ENCODE measurements at places on chromosomes 1 and 21. TPM values are rescaled to one million over a fixed set of nuclear protein-coding genes. Genes with fewer than 3 reads are reported as not detected.
A peak's percentile ranks its signal among the peaks of the same experiment; 100 is the strongest.

- H3K27ac ChIP-seq = peak within 1 kb of the TSS; percentile 82
- H3K4me3 ChIP-seq = peak within 1 kb of the TSS; percentile 52
- peaks cover 5% of the 10 kb centered on the region for H3K4me1 ChIP-seq
- no peak for DNase-seq
- H3K27me3 ChIP-seq = peaks cover 10% of the 10 kb centered on the region
Measured at GRCh38 chr1:15153184-15153841, at the start of gene TMEM51. TSS of gene TMEM51 (plus strand) at chr1:15153747. CDS start at chr1:15215088, 61,341 bp downstream.

Gene OLIG2
- 0.21 TPM for total RNA-seq

GRCh38 chr21:37700641-37701202 lies 215.5 kb downstream of the KCNJ6 start:
- H3K4me3 ChIP-seq = no peak overlapping the region
- no peak overlapping the region for H3K27ac ChIP-seq
- DNase-seq = no peak
- H3K27me3 ChIP-seq = no peaks in the 10 kb centered on the region

DNA sequence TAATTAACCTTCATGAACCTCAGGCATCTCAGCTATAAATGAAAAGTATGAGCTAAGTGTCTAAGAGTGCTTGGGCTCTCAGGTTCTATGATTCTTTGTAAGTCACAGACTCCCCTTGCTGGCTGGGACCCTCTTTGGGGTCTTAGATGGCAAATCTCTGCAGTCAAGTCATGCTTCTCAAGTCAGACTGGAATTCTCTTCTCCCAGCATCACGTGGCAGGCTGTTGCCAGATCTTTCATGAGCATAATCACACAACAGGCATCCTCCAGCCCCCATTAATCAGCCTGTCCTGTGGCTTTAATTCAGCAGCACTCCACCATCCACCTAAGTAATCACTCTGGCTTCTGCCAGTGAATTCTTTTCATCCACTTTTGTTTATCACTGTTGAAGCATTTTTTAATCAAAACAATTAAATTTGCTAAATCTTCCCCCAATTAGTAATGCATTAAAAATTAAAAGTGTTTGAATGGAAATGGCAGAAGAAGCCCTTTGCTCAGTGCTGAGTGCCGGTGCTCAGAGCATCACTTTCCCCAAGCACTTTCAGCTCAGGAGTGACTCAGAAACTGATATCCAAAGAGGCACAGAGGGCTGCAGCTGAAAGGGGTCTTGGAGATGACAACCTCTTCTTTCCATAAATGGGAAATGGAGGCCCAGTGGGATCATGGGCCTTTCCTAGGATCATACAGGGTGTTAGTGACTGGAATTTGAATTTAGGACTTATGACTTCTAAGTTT lies 50.2 kb downstream of the C8A start:
- H3K36me3 ChIP-seq = no peaks in the 10 kb centered on the region
- DNase-seq = no peak
- no peaks in the 10 kb centered on the region for H3K4me1 ChIP-seq
- no peaks in the 10 kb centered on the region for H3K27me3 ChIP-seq
- H3K27ac ChIP-seq = no peak overlapping the region
- no peak overlapping the region for H3K4me3 ChIP-seq

- no peaks in the 10 kb centered on the region for H3K36me3 ChIP-seq
- H3K4me1 ChIP-seq = no peaks in the 10 kb centered on the region
- no peak overlapping the region for H3K27ac ChIP-seq
- no peak overlapping the region for H3K4me3 ChIP-seq
- DNase-seq = no peak
Measured at GRCh38 chr1:219422811-219423598, 189.9 kb downstream of the ZC3H11B start.

DNA sequence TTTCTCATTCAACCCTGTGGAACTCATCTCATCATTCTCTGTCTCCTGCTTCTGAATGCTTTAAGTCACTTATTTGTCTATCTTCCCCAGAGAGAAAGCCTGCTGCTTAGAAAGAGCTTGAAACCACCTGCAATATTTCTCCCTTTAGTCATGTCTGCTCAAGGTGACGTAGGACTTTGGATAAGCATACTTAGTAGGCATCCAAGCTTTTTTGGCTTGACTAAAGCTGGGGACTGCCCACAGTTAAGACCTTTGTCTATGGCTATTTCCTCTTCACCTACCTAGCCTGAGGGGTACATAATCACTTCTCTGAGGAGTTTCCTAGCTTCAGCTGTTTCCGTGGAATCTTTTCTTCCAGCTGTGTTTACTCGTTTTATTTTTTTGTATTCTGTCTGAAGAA lies 665.8 kb upstream of the CAMK1G start:
- DNase-seq = no peak
- no peak overlapping the region for H3K27ac ChIP-seq
- H3K4me1 ChIP-seq = no peaks in the 10 kb centered on the region
- H3K4me3 ChIP-seq = no peak overlapping the region
- H3K36me3 ChIP-seq = no peaks in the 10 kb centered on the region
- no peaks in the 10 kb centered on the region for H3K27me3 ChIP-seq

- no peaks in the 10 kb centered on the region for H3K36me3 ChIP-seq
- H3K4me1 ChIP-seq = peaks cover 6% of the 10 kb centered on the region
- no peak overlapping the region for H3K4me3 ChIP-seq
- DNase-seq = no peak
Measured at GRCh38 chr1:42962641-42963377, 4.1 kb upstream of the SLC2A1 start.

DNA sequence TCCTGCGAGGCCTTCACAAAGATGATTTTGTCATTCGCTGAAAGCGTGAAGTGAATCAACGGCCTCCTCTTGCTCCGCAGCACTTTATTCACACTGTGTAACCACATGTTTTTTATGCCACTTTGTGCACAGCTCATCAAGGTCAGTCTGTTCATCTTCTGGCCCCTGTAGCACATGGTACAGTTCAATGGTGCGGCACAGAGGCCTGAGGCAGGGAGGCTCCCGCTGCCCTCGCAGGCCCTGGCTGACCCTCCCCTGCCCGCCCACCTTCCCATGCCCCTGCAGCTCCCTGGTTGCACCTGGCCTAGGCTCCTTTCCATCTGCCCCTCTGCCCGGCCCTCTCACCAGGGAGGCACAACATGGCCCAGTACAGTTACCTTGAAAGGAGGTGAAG lies 87.5 kb downstream of the CD247 start:
- no peak overlapping the region for H3K27ac ChIP-seq
- DNase-seq = no peak
- H3K36me3 ChIP-seq = no peaks in the 10 kb centered on the region
- H3K4me3 ChIP-seq = no peak overlapping the region
- no peaks in the 10 kb centered on the region for H3K27me3 ChIP-seq
- H3K4me1 ChIP-seq = no peaks in the 10 kb centered on the region

GRCh38 chr1:173195596-173196088 lies 11.5 kb downstream of the TNFSF4 start:
- H3K36me3 ChIP-seq = no peaks in the 10 kb centered on the region
- DNase-seq = no peak
- H3K27me3 ChIP-seq = no peaks in the 10 kb centered on the region
- no peak overlapping the region for H3K27ac ChIP-seq
- peaks cover 2% of the 10 kb centered on the region for H3K4me1 ChIP-seq

All from tibial nerve (tissue), 4 donors.